ENCODE measurements at places on chromosomes 13 and 19.

DNA sequence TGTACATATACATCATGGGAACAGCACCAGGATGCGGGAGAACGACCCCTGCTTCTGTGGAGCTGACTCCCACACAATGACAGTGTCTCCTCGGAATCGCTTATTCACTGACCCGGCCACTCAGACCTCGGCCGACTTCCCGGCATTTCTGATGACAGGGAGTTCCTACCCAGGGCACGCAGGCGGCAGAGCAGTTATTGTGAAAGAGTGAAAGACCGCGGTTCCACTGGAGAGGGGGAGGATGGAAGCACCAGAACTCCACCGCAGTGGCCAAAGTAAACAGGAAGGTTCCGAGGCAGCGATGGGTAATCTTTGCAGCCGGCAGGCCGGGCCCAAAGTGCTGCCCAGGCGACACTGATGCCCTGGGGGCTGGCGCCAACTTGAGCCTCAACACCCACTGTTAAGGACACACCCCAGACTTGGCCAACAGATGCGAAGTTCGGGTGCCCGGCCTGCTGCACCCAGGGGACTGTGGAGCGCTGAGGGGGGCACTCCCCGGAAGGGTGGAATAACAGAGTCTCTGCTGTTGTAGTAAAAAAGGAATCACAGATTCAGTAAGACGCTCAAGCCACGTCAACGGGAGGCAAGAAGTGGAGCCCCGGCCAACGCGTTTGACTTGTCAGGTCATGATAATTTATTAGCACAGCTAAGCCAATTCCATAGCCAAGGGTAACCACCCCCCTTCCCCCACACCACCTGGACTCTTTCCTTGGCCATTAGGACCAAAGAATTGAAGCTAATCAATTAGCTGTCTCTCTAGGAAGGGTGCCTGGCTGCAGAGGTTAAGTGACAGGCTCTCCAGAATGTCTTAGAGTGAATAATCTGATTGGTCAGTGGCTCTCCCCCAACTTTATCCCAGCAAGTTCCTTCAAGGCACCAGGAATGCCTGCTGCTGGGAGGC, 5.8 kb downstream of the MLLT1 start:
- DNase-seq, result no peak

GRCh38 chr13:35964863-35965180, 166.4 kb downstream of the DCLK1 start:
- DNase-seq, result no peak

DNA sequence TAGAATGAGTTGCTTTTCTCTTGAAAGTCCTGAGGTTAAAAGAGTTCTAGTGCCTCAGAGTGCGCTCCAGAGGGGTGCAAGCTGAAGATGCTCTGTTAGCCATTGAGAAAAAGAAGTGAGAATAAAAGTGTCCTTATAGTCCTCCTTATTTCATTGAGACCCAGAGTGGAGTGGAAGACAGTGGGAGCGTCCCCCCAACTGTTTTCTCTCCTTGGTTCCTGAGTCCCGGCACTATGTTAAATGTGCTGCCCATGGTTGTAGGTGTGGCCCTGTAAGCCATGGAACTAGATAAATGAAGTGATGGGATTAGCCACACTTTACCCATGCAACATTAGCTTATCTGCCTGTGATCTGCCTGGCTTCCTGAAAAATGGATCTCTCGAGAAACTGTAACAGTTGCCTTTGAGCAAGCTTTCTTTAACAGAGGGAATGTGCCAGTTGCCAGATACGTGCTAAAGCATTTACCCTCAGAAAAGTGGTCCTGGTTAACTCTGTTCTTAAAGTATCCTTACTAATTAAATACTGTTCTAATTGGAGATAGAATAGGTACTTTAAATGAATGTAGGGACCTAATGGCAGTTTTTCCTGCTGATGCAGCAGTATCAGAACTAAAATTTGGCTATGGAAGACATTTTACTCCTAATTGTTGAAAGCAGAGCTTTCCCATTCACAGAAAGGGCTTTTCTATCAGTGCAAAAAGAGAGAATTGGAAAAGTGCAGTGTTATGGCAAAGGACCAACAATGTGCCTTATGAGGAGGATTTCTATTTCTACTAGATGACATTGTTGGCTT, 21.4 kb upstream of the PSG9 start:
- DNase-seq, result peak; percentile 32

GRCh38 chr19:12975221-12975741, 5.9 kb downstream of the DAND5 start:
- DNase-seq, result no peak
